NCI-H1436 treated with DMSO at 0.1 percent for 48 hours (cell line): ENCODE measurements at places on chromosomes 12 and 14.

DNA sequence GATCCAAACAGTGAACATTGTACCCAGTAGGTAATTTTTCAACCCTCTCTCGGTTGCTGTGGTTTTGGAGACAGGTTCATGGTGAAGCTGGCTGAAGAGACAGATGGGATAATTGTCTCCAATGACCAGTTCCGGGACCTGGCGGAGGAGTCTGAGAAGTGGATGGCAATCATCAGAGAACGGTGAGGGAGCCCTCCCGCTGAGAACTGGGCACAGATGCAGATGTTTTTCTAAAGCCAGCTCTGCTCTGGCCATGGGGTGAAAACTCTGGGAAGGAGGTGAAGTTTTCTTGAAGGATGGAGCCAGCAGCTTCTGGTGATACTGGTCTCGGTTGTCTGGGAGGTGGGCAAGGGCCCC is 6.2 kb downstream of the KHNYN start:
- DNase-seq, result no peak

- no peak for DNase-seq
These were observed 21.8 kb upstream of the GXYLT1 start for GRCh38 chr12:42166501-42166900.

GRCh38 chr14:27672047-27672446 is 1074.2 kb upstream of the NOVA1 start:
- no peak for DNase-seq

GRCh38 chr12:14776236-14776961 is 26.9 kb downstream of the WBP11 start:
- no peak for DNase-seq

DNA sequence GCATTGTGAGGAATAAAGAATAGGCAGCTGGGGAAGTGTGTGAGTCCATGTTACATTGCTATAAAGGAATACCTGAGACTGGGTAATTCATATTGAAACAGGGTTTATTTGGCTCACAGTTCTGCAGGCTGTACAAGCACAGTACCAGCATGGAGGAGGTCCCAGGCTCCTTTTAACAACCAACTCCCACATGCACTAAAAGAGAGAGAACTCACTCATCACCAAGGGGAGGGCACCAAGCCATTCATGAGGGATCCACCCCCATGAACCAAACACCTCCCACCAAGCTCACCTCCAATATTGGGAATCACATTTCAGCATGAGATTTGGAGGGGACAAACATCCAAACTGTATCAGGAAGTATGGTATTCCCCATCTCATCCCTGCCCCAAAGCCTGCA is 11.9 kb upstream of the DHRS4 start:
- no peak for DNase-seq

GRCh38 chr12:2251526-2252209 is 198.9 kb downstream of the CACNA1C start:
- DNase-seq, result no peak

- DNase-seq, result no peak
These were observed 29.9 kb downstream of the RCOR1 start for GRCh38 chr14:102622262-102622885.

GRCh38 chr12:112537710-112538396 is 119.1 kb downstream of the PTPN11 start:
- DNase-seq, result no peak

GRCh38 chr12:12425001-12425400 is 68.1 kb downstream of the BORCS5 start:
- DNase-seq, result no peak

DNA sequence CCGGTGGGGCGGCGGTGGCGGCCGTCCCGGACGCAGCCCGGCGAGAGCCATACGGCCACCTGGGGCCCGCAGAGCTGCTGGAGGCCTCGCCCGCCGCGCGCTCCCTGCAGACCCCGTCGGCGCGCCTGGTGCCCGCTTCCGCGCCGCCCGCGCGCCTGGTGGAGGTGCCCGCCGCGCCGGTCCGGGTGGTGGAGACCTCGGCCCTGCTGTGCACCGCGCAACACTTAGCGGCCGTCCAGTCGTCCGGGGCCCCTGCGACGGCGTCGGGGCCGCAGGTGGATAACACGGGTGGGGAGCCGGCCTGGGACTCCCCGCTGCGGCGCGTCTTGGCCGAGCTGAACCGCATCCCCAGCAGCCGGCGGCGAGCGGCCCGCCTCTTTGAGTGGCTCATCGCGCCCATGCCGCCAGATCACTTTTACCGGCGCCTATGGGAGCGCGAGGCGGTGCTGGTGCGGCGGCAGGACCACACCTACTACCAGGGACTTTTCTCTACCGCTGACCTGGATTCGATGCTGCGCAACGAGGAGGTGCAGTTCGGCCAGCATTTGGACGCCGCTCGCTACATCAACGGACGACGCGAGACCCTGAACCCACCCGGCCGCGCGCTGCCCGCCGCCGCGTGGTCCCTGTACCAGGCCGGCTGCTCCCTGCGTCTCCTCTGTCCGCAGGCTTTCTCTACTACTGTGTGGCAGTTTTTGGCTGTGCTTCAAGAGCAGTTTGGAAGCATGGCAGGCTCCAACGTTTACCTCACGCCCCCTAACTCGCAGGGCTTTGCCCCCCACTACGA is 716 bp downstream of the RIOX1 start:
- DNase-seq, result no peak

DNA sequence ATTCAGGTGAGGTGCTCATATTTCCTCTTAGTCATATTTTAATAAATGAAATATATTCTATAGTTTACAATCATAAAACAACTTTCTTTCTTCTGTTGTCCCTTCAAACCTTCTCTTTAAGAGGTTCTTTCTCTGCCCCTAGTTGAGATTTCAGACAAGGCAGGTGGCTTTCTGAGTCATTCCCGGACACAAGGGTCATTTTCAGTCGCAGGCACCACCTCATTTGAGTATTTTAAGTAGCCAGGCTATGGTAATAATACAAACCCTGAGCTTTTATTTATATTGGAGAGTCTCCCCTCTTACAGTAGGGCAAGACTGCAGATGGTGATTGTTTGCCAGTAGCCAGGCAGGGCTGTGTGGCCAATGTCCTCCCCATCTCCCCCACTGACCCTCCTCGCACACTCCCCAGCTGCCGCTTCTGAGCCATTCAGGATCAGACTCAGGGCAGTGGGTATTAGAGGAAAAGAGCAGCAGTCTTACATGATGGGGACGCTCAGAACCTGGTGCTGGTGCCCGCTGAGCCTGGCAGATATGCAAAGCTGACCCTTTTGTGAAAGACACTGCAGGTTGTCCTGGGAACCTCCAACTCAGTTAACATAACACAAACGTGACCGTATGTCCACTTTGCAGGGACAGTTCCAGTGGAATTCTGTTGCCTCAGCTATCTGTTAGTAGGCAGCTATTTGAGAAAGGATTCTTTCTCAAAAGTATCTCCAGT is 101.1 kb upstream of the BCL2L14 start:
- DNase-seq, result no peak

- DNase-seq, result no peak
These were observed 274.2 kb downstream of the ETNK1 start for GRCh38 chr12:22899184-22899583.

DNA sequence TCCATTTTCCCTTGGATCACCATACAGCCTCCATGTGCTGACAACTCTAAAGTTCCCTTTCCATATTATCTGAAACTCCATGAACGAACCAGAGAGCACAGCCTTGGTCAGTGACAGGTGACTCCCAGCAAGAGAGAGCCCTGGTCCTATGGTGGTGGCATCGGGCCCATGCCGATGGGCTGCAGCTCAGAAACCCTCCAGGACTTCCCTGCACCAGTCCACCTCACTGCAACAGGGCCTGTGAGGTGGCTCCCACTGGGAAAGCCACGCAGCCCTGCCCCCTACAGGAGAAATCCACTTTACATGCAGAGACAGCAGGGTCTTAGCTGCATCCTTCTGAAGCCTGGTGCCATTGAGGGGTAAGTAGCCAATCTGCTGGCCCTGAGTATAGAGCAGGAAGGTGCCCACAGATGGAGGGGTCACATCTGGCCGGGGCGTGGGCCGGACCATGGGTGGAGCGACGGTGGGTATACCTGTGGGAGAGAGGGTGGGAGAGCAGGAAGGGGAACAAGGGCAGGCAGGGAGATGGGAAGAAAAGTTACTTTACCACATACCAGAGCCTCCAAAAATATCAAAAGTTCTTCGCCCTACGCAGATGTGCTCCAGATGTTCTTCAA is 24.7 kb downstream of the RTRAF start:
- DNase-seq, result no peak

GRCh38 chr12:42070036-42070435 is 74.6 kb downstream of the GXYLT1 start:
- no peak for DNase-seq

DNA sequence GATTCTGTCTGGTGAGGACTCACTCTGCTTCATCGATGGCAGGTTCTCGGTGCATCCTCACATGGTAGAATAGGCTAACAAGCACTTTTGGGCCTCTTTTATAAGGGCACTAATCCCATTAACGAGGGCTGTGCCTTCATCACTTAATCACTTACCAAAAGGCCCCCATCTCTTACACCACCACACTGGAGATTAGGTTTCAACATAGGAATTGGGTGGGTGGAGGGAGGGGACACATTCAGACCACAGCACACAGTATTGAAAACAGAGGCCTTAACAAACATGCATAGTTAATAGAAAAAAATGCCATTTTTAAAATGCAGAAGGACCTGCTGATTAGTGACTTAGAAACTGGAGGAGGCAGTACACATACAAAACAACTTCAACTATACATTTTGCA is 61.6 kb downstream of the SPPL3 start:
- no peak for DNase-seq

DNA sequence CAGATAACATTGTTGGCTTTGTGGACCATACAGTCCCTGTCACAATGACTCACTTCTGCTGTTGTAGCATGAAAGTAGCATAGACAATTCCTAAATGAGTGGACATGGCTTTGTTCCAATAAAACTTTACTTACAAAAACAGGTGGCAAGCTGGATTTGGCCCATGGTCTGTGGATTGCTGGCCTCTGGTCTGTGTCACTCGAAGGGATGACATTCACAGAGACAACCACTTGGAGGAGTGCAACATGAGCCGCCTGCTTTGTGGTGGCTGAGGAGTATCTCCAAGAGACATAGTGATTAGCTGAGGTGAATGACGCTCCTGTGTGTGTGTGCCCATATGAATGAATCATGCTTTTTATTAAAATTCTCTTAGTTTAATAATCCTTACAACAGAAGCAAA is 81.3 kb upstream of the NRXN3 start:
- no peak for DNase-seq

GRCh38 chr12:19209661-19210060 is 80.1 kb downstream of the PLEKHA5 start:
- DNase-seq, result no peak

GRCh38 chr12:131438881-131439280 is 272.0 kb upstream of the SFSWAP start:
- DNase-seq, result no peak

- DNase-seq, result no peak
These were observed 233.8 kb downstream of the ITPR2 start for GRCh38 chr12:26599096-26599695.

DNA sequence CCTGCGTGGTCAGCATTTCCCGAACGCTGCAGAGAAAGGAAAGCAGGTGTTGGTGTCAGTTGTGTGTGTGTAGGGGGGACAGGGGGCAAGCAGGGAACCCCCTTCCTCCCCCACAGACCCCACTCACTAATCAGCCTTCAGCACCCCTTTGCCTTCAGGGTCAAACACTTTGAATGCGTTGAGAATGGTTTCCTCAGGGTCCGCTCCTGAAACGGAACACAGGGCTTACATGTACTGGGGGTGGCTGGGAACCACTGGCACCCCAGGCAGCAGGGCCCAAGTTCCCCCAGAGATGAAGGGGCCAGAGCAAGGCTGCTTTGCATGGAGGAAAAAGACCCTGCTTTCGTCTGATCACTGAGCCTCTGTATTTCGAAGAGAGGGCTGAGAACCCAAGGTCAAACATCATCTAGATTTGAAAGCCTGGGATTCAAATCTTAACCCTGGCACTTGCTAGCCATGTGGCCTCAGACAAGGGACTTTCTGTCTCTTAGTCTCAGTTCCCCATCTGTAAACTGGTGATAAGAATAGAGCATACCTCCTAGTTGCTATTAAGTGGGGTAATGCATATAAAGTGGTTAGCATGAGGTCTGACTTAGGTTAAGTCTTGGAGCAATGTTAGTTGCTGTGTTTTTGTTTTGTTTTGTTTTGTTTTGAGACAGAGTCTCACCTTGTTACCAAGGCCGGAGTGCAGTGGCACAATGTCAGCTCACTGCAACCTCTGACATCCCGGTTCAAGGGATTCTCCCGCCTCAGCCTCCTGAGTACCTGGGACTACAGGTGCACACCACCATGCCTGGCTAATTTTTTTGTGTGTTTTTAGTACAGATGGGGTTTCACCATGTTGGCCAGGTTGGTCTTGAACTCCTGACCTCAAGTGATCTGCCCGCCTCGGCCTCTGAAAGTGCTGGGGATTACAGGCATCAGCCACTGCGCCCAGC is 7.0 kb downstream of the MYL2 start:
- DNase-seq, result no peak

- DNase-seq, result peak; percentile 69
These were observed 28.1 kb upstream of the SINHCAF start for GRCh38 chr12:31353750-31354708.

DNA sequence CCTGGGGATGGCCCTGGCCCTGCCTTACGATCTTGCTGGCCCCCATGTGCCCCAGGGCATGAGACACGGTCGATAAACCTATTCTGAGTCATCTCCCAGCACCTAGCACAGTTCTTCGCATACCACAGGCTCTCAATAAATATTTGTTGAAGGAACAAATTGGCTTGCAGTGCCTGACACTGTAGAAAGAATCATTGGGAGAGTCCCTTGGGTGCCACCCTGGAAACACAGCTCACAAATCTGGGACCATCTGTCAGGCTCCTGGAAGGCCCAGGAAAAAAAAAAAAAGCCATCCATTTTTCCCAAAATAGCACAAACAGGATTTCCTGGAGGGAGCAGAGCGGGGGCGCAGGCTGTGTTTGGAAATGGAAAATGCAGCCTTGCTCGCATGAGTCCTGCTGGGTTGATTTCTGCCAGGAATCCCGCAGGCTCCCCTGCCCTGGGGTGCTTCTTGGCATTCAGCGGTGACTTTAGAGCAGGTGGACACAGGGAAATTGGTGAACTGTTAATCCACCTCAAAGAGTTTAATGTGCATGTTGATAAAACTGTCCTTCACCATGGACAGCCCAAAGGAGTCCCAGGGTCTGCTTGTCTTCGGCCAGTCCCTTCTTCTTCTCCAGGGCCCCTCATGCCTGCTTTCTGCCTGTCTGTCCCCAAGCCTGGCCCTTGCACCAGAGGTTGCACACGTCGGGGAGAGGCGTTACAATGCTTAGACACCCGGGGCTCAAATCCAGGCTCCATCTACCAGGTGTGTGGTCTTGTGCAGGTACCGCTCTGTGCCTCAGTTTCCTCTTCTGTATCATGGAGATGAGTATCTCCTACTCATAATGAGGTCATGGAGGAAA is 106.1 kb upstream of the RFLNA start:
- DNase-seq, result peak; percentile 43

GRCh38 chr14:96811265-96811664 is 14.1 kb downstream of the VRK1 start:
- no peak for DNase-seq

DNA sequence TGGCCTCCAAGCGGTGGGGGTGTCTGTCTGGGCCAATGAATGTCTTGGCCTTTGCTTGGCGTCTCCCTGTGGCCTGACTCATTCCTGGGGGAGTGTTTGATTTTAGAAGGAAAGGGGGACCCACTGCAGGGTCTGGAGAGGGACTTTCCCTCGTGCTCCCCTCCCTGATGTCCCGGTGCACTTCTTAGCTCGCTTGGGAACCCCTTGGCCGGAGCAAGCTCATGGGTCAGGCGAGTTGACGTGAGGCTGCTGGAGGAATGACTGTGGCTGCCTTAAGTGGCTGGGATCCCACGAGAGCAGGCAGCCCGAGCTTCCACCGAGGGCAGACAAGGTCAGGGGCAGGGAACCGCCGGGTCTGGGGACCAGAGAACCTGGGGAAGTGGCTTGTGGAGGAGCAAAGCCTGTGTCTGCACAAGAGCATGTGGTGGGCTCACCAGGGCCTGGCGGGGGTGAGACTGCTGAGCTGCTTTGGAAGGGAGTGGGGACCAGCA is 218.4 kb upstream of the C14orf180 start:
- no peak for DNase-seq
